ENCODE measurements at places on chromosomes 16 and 17.

DNA sequence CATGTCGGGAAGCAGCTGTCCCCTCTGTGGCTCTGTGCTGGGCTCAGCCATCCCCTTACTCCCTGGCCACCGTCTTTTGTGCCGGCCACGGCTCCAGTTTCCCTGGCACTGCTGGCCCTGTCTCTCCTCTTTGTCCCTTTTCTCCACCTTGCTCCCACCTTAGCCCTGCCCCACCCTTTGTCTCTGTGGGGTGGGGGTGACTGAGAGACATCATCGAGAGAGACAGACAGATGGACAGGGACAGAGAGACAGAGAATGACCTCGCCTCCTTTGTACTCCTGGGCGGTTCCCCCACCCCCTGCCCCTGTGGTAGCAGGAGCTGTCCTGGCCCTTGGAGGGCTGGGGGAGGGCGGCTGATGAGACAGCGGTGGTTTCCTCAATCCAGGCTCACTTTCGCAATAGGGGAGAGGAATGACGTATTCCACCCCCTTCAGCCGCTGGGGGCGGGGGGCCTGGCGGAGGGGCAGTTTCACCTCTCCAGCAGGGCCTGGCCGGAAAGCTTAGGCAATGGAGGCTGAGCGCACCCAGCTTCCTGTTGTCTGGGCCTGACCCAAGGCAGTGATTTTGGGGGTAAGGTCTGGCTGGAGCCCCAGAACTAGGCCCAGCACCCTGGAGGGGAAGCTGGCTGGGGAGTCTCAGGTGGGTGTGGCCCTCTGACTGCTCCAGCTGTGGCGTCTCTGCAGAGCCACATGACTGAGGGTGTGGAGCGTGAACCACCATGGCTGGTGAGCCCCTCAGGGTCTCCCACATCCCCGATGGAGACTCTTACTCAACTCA, 7.3 kb downstream of the FMNL1 start:
- DNase-seq: peak; percentile 79

DNA sequence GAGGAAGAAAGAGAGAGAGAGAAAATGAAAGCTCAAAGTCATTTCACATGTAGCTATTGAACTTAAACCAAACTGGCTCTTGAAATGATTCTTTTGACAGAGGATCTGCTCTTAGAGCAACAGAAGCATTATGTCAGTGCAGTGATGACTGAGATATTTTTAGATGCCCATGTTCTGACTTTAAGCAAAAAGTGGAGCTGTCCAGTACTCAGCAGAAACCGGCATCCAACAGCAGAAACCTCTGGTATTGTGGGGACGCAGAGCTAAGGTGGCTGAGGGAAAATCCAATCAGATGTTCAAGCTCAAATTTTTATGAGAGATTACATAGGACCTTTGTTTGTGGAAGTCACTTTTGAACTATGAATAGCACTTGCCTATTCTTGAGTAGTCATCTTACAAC, 69.8 kb upstream of the ANKFN1 start:
- no peak for DNase-seq

- DNase-seq: peak; percentile 40
Observed at GRCh38 chr17:31508288-31509094, 117.0 kb downstream of the RAB11FIP4 start.

GRCh38 chr16:89920723-89921122, 2.1 kb downstream of the MC1R start:
- no peak for DNase-seq

DNA sequence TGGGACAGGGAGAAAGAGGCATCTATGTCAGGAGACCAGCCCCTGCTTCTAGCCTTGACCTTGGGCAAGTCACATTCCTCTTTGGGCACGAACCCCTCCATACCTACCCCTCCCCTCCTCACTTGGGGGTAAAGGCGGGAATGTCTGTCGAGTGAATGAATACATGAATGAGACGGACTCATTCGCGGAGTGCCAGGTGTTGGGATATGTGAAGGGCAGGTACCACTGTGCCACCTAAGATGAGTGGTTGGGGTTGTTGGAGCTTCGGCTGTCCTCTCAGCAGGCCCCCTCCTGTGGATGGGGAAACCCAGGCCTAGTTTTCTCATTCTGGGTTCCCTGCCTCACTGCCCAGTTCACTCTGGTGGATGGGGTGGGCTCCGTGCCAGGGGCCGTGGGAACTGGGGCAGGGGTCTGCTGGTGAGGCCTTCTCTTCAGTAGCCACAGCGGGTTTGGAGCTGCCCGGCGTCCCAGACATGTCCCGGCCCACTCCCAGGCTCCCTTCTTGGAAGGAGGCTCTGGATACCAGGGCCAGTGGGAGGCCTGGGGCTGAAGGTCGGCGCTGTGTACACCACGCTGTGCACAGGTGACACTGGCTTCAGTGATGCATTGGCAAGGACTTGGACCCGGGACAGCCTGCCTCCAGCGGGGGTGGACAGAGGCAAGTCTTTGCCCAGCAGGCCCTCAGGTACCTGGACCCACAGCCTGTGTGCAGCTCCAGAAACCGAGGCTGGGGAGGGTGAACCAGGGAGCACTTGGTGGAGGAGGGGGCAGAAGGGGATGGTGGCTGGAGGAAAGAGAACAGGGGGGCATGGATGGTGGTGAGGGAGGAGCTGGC, 5.6 kb downstream of the GLIS2 start:
- no peak for DNase-seq

GRCh38 chr16:85724936-85725335, 26.0 kb downstream of the C16orf74 start:
- DNase-seq: no peak

DNA sequence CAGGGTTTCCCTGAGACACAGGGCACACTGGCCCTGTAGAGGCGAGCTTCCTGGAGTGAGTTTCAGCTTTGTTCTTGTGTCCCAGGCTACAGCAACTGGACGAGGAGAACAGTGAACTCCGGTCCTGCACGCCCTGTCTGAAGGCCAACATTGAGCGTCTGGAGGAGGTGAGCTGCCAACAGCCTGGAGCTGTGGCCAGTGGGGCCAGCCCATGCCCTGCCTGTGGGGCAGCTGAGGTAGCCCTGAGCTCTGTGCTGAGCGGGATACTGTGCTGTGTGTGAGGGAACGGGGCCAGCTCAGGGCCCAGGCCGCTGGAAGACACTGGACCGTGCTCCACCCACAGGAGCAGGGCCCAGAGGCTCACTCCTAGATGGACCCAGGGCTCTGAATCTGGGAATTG, 8.7 kb upstream of the CAPN15 start:
- no peak for DNase-seq

DNA sequence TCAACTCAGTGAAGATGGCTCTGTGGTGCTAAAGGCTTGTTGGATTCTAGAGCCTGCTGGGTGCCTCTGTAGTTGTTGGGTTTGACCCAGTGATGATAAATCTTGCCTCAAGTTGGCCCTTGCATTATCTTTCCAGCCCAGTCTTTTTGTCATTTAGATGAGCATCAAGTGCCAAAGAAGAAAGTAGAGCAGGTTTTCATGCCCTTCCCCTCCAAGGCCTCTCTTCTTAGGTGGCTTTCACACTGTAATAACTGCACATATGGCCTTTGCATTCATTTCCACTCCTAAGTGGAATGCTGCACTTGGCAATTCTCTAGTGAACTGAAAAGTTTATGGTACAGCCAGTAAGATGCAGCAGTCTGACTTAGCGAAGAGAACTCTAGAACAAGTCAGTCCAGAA, 165.1 kb downstream of the PHKB start:
- no peak for DNase-seq

DNA sequence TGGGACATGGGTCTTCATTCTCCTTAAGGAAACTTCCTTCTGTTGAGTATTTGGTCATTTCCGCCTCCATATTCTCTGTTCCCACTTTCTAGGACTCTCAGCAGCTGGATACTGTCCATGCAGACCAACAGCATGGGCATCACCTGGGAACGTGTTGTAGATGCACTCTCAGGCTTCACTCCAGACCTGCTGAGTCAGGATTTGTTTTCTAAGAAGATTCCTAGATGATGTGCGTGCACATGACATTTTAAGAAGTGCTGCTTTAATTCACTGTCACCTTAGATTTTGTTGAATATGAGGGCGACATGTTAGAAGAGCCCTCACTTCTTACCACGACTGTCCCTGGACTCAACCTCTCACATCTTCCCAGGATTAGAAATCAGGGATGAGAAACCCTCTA, 10.0 kb upstream of the SDK2 start:
- DNase-seq: no peak

DNA sequence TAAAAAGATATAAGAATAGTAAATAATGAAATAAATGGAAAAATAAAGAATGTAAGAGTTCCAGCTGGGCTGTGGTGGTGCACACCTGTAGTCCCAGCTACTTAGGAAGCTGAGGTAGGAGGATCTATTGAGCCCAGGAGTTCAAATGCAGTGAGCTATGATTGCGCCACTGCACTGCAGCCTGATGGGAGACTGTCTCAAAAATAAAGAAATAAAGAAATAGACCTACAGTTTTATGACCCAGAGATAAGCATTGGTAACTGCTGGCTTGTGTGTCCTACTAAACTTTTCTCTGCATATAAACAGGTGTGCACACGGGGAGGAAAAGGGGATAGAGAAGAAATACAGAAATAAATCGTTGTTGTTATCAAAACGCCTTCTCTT, 7.8 kb upstream of the PDP2 start:
- no peak for DNase-seq

DNA sequence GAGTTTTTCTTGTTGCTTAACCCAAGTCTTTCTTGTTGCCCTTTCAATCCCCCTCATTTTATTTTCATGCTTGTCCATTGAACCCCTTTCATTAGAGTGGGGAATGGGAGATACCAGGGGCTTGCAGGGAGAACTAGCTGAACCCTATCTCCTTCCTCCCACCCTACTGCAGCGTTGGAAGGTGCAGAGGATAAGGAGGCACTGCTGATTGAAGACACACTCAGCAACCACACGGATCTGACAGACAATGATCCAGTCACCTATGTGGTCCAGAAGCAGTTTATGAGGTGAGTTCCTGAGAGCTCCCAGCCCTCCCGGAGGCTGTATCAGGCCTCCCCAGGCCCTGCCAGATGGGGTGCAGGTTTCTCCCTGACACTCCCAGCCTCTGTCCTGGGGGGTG, 32.5 kb downstream of the ANKRD40 start:
- DNase-seq: no peak

GRCh38 chr16:57648125-57648524, 19.7 kb downstream of the ADGRG1 start:
- no peak for DNase-seq

- no peak for DNase-seq
Observed at GRCh38 chr16:56332464-56333079, 92.8 kb downstream of the AMFR start.

DNA sequence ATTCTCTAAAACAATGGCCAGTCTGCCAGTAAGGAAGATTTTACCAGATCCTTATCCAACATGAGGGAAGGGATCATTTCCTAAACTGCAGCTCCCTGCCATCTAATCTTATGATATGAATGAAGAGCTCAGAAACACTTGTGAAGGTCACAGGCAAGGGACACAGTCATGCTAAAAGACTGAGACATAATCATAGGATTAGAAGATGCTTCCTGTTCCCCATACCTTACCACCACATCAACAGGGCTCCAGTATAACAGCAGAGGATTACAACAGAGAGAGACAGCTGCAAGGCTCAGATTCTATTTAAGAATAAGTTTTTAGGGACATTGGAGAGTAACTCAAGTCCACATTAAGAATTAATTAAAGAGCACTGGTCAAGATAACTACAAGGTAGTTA, 93.3 kb downstream of the BRIP1 start:
- no peak for DNase-seq

- no peak for DNase-seq
Observed at GRCh38 chr17:30132615-30133014, 16.0 kb downstream of the NSRP1 start.

GRCh38 chr17:74742153-74742515, 5.1 kb downstream of the RAB37 start:
- DNase-seq: no peak

DNA sequence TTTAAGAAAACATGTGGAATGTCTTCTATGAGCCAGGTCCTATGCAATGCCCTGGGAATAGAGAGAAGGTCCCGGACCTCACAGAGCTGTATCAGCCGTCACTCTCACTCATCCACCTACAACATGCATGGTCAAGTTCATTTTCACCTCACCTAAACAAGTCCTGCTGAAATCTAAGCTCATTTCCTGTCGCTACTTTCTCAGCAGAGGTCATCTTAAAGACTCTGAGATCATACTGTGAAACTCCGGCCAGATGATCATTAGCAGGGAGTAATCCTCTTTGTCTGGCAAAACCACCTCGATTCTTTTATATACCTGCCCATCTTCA, 66.2 kb upstream of the LYRM9 start:
- DNase-seq: no peak

- no peak for DNase-seq
Observed at GRCh38 chr17:47741109-47741792, 8.2 kb downstream of the TBX21 start.

- no peak for DNase-seq
Observed at GRCh38 chr16:23784811-23785447, 30.1 kb downstream of the CHP2 start.

GRCh38 chr17:17866897-17867296, 30.1 kb upstream of the SREBF1 start:
- DNase-seq: no peak

GRCh38 chr17:75048249-75048878, 1.3 kb downstream of the KCTD2 start:
- DNase-seq: no peak

DNA sequence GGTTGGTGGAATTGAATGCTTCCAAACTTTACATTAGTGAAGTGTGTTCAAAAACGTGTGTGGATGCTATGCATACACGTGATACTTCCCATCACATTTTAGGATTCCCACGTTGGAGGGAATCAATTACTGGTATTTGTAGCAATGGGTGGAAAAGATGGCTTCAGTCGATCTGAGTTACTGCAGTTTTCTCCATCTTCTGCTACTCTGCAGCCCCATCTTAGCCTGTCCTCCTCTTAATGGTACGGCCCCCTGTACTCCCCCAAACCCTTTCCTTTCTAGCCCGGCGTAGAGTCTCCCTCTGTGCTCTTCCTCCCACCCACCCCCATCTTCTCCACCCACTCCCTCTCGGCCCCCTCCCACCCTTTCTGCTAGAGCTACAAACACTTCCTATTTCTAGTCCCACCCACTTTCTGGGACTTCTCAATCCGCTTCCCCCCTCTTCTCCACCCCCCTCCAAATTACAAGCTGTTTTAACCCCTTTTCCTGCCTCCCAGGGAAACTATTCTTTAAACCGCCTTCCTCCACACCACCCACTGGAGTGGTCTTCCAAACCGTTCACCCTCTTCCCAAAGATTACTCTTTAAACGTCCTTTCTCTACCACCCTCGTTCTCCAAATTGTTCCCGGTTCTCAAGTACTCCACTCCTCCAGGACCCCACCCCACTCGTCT, 1.1 kb downstream of the CHTF8 start:
- DNase-seq: no peak

DNA sequence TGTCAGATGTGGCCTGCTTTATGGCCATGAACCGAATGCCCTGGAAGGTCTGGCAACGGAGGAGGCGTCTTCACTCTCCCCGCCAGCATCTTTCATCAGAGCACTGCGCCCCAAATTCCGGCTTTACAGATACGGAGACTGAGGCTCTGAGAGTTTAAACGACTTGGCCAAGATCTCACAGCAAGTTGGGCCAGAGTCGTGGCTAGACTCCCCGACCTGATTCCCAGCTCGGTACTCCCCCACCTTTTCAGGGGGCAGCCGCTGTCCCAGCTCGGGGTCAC, 1.7 kb downstream of the NGFR start:
- no peak for DNase-seq

All from stimulated activated CD4-positive, alpha-beta T cell treated with anti-CD3 and anti-CD28 coated beads, Interleukin-2, amount 100 ng/mL, for 48 hours (primary cell).